ENCODE measurements at places on chromosomes 16 and 17.
A peak's percentile ranks its signal among the peaks of the same experiment; 100 is the strongest.

- no peak for DNase-seq
Observed at GRCh38 chr17:59892251-59892923, 356 bp downstream of the TUBD1 start.

DNA sequence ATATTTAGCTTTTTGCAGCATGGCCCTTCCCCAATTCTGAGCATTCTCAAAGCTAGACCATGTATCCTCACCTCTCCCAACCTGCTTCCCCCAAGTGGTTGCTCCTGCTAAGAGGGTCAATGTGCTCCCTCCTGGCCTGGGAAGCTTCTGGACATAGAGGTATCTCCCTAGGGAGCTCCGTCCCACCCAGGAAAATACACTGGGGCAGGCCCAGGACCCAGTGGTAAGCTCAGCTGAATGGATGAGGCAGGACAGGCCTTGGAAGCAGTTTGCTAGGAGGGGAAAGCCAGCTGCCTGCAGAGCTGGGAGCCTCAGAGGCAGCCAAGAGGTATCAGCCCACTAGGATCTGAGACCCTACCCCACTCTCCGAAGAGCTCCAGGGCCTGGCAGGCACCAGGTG is 1721.6 kb downstream of the TP53TG3F start:
- DNase-seq: no peak

DNA sequence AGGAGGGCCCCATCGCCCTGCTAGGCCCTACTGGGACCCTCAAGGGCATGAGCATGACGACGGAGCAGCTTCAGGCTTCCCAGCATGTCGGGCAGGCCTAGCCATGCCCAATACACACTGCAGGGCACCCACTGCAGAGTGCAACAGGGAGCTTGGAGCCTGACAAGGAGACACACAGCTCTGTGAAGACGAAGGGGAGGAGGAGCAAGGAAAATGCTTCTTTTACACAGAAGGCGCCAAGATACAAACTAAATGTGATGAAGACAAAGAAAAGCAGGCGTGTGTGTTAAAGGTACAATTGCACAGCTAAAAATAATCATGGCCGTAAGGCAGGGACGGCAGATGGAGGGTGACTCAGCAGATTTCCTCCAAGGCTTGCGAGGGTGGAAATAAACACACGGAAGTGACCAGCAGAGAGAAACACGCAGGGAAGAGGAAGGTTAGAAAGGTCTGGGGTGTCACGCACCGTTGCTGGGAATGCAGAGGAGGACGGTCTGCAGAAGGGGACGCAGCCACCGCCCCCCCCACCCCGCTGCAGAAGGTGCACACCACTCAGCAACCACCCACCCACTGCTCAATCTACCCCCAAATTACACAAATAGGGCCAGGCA is 108.5 kb downstream of the ZNF778 start:
- DNase-seq: peak; percentile 35

- DNase-seq: no peak
Observed at GRCh38 chr16:16890964-16891363, 512.0 kb downstream of the NPIPA7 start.

All from activated CD4-positive, alpha-beta T cell treated with anti-CD3 and anti-CD28 coated beads, Interleukin-2, Interleukin-4, amounts not matched to agents 100 ng/mL and 50 ng/mL, durations not matched to agents 16 hours and 8 hours (primary cell).